ENCODE measurements at places on chromosomes 3 and 15.

- no peak for DNase-seq
These were observed 48.0 kb downstream of the B3GNT5 start for GRCh38 chr3:183300996-183301562.

GRCh38 chr15:59232476-59232875 lies 25.8 kb downstream of the LDHAL6B start:
- no peak for DNase-seq

- DNase-seq = no peak
These were observed 41.8 kb upstream of the GOLM2 start for GRCh38 chr15:44246521-44247268.

GRCh38 chr3:149792452-149793270 lies at the start of gene ANKUB1:
Gene ANKUB1, minus strand, starts transcription at chr3:149792554. Its CDS starts 188 bp downstream, at chr3:149792366.
- DNase-seq = no peak

DNA sequence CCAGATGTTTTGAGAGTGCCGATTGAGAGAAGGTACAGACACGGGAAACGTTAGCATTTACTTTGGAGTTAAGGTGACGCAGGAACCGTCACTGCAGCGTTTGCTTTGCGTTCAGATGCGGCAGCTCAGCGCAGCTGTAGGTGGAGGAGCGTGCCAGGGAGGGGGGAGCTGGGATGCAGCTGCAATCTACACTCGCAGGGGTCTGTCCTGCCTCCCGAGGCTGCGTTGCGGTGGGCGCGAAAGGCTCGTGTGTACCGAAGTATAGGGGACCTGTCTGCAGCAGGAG lies 425 bp upstream of the FYTTD1 start:
- DNase-seq = no peak

DNA sequence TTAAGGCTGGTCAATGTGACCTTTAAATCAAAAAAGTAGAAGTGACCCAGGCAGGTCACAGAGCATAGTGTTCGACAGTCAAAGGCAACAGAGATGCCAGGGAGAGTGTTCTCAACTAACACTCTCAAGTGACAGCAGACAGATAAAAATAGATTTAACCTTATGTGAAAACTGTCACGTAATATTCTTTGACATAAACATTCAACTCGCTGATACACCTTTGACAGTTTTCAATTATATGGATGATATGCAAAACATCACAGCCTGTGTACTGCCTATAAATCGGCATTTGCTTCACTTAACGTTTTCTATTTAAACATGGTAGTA lies 15.5 kb downstream of the PDZRN3 start:
- no peak for DNase-seq

DNA sequence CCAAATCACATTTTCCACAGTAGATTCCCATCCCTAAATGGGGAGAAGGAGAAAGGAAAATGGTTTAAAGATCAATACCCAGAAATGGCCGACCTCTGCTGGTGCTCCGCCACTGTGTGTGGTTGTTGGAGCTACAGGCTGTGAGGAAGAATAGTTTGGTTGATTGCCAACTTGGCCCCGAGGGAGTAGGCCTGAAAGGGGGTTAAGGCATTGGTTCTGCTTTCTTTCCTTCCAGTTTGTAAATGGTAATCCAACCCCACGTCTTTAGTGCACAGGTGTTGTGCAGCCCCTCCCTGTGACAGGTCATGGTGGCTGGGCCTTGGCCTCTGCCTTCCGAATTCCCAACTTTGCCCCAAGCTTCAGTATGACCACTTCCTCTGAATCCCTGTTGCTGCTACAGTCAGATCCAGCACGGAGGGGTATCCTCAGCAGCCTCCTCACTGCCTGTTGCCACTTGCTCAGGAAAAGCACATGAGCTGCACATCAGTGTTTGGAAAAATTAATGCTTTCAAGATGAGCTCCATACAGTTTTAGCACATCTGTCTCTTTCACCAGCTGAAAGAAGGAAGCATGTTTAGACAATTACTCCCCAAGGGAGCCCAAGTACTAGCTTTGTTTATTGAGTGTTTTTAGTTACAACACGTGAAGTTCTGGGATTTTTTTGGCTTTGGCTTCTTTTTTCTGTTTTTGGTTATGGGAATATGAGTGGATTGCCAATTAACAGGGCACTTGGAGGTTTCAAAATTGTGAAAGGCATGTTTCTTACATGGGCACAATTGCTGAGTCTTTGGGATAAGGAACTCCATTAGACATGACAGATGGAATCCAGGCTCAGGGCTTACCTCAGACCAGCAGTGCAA lies 92.3 kb upstream of the ROPN1 start:
- DNase-seq = no peak

- DNase-seq = no peak
These were observed 6.8 kb downstream of the ONECUT1 start for GRCh38 chr15:52783191-52783829.
